C1 segment of cervical spinal cord (tissue), 14 donors: ENCODE measurements at places on chromosomes 7 and 10.

- DNase-seq = no peak
Observed at GRCh38 chr10:70673929-70674559, 1.7 kb downstream of the ADAMTS14 start.

DNA sequence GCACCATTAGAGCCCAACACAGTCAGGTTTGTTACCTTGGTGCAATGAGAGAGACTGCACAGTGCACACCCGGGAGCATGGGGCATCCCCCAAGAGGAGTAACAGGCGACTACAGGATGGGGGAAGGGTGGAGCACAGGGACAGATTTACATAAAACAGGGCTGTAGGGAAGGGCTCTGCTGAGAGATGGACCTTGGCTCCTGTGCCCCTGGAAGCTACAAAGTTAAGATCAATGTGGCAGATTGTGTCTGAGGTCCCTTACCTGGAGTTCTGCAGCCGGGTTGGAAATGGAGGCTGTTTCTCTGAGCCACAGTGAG, 13.7 kb upstream of the SLC18A3 start:
- no peak for DNase-seq

GRCh38 chr7:32266932-32267475, 196.8 kb upstream of the PDE1C start:
- no peak for DNase-seq

GRCh38 chr7:47526466-47526865, 55.4 kb downstream of the TNS3 start:
- no peak for DNase-seq

DNA sequence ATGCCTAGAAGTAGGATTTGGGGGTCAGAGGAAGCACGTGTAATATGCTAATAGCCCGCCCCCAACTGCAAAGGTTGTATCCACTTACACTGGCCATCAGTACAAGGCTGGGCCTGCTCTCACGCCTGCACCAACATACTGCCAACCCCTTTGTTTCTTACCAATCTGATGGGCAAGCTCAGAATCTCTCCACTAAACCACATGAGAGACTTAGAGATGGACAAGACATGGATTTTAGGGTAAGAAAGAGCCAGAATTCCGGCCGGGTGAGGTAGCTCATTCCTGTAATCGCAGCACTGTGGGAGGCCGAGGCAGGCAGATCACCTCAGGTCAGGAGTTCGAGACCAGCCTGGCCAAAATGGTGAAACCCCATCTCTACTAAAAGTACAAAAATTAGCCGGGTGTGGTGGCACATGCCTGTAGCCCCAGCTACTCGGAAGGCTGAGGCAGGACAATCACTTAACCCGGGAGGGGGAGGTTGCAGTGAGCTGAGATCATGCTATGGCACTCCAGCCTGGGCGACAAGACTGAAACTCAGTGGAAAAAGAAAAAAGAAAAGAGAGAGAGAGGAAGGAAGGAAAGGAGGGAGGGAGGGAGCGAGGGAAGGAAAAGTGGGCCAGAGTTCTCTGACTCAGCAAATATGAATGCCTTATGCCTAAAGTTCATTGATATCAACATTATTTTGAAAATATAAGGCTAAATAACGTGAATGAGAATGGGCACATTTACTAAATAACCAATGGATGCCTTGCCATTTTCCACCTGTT, 162.2 kb downstream of the SLIT1 start:
- DNase-seq = no peak

DNA sequence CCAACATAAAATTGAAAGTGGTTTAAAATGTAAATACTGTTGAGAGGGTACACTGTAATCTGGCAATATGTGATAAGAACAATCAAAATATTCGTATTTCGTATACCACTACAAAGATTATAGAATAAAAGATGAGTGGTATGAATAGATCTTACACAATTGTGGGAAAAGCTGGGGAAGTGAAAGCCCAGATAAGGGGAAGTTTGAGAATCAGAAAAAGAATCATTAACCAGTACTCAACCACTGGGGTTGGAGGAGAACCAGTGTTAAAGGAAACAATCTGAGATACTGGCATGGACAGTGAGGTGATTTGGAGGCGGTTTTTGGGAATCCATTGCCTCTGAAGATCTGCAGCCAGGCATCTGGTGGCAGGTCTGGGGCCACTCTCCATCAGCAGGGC, 59.7 kb upstream of the CDK14 start:
- no peak for DNase-seq

GRCh38 chr7:116328161-116328560, 117.8 kb downstream of the TES start:
- DNase-seq = no peak

DNA sequence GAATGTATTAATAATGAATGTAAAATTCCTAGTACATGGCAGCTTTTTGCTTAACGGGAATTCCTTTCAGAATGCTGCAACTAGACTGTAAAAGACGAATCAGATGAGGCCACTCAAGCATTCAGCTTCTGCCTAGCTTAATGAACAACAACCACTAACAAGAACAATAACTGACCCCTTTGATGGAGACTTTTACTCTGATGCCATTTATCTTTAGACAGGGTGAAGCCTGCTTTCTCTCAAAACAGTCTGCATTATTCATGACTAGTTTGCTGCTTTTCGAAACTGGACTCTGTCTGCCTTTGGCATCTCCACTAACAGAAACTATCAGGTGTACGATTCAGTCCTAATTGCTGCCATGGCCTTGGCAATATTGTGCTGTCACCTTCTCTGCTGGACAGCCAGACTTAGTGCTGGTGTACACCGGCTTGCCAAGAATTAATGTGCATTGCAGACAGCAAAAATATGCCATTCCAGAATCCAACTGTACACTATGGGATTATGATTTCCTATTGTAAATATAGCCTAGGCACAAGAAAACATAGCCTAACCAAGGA, 295.5 kb upstream of the CDC14C start:
- DNase-seq = no peak

GRCh38 chr7:94195201-94195600, 191.0 kb upstream of the BET1 start:
- DNase-seq = no peak

DNA sequence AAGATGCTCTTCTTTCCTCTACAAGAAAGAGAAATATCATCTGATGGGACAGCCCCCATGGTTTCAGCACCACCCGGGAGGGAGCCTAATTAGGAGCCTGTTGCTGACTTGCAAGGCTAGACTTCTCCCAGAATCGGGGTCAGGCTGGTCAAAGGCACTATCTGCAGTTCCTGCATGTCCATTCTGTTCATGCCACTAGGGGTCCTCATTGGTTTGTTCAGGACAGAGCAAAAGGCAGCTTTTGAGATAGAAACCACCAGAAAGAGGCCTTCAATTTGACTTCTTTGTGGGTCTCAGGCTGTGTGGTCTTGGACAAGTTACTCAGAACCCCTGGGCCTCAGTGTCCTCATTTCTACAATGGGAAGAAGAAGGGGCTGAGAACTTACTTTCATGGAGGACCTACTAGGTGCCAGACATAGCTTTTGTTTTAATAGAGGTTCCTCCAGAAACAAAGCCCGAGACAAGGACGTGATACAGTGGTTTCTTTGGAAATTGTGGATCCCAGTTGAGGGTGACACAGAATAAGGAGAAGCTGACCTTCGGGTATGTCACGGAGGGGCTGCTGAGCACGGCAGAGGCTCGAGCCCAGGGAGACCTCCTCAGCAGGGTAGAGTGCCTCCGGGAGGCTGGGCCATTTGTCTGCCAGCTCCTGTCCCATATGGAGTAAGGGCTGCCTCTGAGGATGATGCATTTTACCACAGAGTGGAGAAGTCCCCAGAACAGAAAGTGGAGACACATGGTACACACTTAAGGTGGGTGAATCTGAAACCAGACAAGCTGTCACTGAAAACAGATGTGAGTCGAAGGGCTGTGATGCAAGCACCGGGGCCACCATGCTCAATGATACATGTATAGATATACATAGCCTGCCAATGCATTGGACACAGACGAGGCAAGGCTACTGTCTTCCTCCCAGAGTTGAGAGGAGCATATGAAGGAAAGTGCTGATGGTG, 33.1 kb upstream of the NEUROD6 start:
- DNase-seq = no peak

- no peak for DNase-seq
Observed at GRCh38 chr10:74342991-74343390, 192.0 kb downstream of the ADK start.

- DNase-seq = no peak
Observed at GRCh38 chr7:112252141-112252540, 45.6 kb downstream of the ZNF277 start.

- no peak for DNase-seq
Observed at GRCh38 chr10:127983344-127984100, 76.6 kb downstream of the PTPRE start.

DNA sequence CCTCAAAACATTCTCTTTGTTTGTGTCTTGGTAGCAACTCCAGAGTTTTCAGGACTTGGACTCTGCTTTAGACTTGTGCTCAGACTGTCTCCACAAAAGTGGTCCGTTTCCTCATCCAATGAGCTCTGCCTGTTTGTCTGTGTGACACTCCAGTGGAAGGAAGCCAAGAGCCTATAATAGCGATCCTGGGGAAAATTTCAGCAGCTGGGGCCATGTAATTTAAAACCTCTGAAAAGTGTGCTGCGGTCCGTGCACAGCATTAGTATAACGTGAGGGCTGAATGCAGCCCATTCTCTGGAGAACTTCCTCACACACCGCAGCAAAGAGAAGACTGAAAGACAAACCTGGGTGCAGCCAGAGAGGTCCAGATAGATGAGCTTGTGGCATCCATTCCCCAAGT, at the start of gene LRRC17:
Gene LRRC17, plus strand, starts transcription at position 259 of the 400 bp plus-strand sequence. CDS start 20,914 bp downstream, outside the sequence.
- DNase-seq = no peak

DNA sequence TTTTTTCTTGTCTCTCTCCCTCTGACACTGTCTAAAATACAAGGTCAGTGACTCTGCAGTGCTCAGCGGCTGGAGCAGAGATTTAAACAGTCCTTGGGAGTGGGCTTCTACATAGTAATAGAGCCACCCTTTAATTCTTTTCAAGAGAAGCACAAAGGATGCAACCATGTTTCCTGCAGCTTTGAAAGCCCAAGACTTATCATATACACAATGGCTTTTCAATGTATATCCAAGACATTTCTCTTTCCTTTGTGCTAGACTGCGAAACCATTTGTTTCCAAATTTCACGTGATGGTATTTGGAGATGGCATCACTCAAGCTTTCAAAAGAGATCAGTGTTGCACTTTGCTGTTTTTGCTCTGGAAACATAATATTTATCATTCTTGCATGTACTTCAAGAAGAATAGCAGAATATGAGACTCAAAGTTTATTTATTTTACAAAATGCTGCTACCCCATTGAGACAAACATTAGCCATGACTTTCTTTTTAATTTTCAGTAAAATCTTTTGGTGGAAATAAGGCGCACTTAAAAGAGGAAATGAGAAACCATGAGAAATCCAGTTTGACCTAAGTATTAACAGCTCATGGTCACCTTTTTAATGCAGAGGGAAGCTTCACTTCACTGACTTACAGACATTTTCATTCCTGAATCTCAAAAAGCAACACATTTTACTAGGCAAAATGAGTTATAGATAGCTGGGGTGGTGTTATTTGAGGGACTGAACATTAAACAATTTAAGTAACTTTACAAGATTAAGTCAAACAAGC, 76.6 kb downstream of the SEMA3C start:
- no peak for DNase-seq

GRCh38 chr10:8360365-8360764, 305.9 kb downstream of the GATA3 start:
- no peak for DNase-seq

GRCh38 chr7:127391591-127392181, 822 bp downstream of the ZNF800 start:
- no peak for DNase-seq

- no peak for DNase-seq
Observed at GRCh38 chr10:128233422-128233821, 107.2 kb upstream of the MKI67 start.

- no peak for DNase-seq
Observed at GRCh38 chr10:14389981-14390590, 59.4 kb upstream of the FRMD4A start.

- DNase-seq = no peak
Observed at GRCh38 chr7:120877701-120878100, 19.8 kb upstream of the TSPAN12 start.

GRCh38 chr10:17151716-17152115, 22.1 kb upstream of the CUBN start:
- DNase-seq = no peak

DNA sequence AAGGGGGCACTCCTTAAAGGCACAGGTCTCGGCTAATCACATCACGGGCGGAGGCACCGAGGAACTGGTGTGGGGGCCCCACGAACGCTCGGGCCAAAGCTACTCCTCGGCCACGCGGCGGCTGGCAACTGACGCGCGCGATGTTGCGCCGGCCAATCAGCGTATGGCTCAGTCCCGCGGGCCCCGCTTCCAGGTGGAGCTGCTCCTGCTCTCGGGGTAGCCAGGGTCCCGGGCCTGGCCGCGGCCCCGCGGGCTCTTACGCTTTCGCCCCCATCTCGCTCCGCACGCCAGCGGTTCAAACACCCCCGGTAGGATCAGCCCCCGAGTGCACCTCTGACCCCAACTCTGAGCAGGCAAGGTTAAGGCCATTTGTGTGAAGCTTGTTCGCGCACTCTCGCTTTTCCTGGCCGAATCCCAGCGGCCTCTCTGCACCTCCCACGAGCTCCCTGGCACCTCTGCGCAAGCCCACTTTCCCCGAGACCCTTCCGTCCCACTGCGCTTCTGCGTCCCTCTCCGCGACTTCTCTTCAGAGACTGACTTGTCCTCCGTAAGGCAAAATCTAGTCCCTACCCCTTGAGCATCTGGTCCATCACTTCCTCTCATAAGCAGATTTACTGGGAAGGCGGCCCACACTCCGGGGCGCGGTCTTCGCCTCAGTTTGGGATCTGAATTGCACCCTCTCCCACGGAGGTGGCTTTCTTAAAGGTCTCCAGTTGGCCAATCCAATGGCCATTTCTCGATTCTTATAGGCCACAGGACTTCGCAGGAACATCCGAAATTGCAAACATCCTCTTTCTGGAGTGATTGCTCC, 200.9 kb upstream of the TBX20 start:
- DNase-seq = no peak

GRCh38 chr10:9342885-9343570, 1288.5 kb downstream of the GATA3 start:
- DNase-seq = no peak

DNA sequence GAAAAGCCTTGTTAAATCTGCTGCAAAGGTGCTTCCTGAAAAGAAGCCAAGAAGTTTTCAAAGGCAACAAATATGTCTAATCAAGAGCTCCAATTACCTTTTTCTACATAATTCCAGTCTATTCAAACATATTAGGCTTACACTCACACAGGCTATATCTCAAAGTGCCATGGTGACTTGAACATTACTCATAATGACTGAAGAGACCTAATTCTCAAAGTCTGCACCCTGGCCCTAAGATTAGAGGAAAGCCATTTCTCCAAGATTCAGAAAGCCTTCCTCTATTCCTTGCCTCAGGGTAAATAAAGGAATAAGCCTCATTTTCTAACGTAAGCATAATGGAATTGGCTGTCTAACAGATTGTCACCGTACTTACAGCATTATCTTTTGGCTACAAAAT, 78.3 kb upstream of the THSD7A start:
- DNase-seq = no peak

- DNase-seq = no peak
Observed at GRCh38 chr10:58579011-58579655, 66.5 kb downstream of the BICC1 start.
